ENCODE measurements at places on chromosomes 16 and 17. TPM values are rescaled to one million over a fixed set of nuclear protein-coding genes. Genes with fewer than 3 reads are reported as not detected.

GRCh38 chr17:38872027-38872511 is 2.2 kb downstream of the LASP1 start:
- no peak for DNase-seq

Gene IGFBP4
- total RNA-seq = 228 TPM

Gene MYO15B
- 43.7 TPM for total RNA-seq

GRCh38 chr16:13995194-13995593 is 75.2 kb downstream of the ERCC4 start:
- DNase-seq = no peak

DNA sequence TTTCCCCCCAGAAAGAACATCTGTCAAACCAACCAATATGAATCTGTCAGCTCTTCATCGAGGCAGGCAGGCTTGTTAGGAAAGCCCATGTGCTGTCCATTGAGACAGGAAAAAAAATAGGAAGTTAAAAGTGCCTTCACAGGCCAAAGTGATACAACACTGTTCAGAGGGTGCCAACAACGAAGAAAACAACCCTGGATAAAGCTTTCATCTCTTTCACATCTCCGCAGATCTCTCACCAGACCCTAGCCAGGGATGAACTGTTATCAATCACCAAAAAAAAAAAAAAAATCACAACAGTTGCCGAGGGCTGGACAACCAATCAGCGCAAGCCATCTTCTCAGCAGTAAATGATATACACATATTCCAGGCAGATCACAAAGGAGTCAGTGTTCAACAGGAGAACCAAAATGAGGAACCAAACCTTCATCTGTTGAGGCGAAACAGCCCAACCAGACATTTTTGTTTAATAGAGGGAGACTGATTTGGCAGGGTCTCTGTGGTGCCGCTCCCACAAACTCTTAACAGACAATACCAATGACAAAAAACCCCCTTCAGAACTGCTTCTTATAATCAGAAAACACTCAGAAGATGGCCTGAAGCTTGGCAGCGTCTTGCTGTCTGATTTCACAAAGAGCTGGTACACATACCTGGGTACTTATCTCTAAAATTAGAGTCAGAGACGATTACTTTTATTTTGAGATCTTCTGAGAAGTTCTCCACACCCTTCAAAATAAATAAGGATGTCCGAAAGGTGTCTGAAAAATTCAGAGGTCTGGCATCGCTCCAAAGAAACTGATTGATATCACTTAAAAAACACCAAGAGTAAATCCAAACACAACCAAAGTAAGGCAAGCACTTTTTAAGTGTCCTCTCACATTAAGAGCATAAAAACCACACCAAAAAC is 1.8 kb downstream of the MAP3K14 start:
- DNase-seq = no peak

GRCh38 chr16:1332618-1333148 is 762 bp upstream of the BAIAP3 start:
- no peak for DNase-seq

GRCh38 chr16:4945560-4946502 is 8.9 kb upstream of the PPL start:
- no peak for DNase-seq

- DNase-seq = no peak
Observed at GRCh38 chr17:33183487-33184026, 109.5 kb downstream of the ASIC2 start.

DNA sequence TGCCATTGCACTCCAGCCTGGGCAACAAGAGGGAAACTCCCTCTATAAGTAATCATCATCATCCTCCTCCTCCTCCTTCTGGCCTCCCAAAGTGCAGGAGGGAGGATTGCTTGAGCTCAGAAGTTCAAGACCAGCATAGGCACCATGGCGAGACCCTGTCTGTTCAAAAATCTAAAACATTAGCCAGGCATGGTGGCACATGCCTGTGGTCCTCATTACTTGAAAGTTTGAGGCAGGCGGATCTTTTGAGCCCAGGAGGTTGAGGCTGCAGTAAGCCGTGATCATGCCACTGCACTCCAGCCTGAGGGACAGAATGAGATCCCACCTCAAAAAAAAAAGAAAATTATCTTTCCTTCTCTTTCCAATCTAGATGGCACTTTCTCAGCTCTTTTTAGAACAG is 27.8 kb downstream of the PKD1L3 start:
- no peak for DNase-seq

DNA sequence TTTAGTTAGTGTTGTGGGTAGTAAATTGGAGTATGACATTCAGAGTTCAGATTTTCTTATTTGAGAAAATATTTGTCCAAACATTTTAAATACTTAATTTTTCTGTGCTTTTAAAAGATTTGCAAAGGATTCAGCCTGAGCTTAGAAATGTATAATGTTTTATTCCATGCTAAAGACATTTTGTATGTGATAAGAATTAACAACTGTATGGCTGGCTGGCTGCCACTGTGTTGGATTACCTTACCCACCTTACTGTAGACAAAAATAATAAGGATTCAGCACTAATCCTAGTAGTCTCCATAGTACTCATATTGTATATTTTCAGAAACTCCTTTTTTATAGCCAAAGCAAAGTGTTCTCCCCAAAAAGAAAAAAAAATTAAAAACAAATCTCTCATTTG is 74.8 kb downstream of the TANC2 start:
- no peak for DNase-seq

DNA sequence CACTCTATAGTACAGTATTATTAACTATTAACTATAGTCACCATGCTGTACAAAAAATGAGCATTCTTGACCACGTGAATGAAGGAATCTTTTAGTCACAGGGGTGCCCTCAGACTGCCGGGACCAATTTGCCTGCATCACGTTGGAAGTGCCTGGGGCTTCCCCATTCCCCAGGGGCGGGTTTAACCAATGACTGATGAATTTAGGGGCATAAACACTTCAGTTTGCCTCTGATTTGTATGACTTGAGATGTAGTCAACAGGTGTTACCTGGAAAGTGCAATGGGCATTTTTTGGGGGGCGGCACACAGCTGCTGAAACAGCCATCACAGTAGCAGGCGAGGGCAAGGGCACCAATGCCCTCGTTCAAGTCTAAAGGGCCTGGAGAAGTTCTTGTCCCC is 8.7 kb upstream of the PYY start:
- DNase-seq = no peak

- no peak for DNase-seq
Observed at GRCh38 chr17:705863-706262, 8.8 kb downstream of the VPS53 start.

GRCh38 chr17:67044016-67044772 is at the start of gene CACNG1:
Gene CACNG1, plus strand, starts transcription at chr17:67044554. Its CDS starts 107 bp downstream, at chr17:67044661.
- DNase-seq = no peak

GRCh38 chr17:70521821-70522256 is 352.5 kb downstream of the KCNJ2 start:
- peak; percentile 70 for DNase-seq

Gene HSD17B1
- total RNA-seq = 1.4 TPM

- DNase-seq = no peak
Observed at GRCh38 chr17:61468263-61468907, 16.2 kb downstream of the TBX4 start.

- DNase-seq = no peak
Observed at GRCh38 chr17:66169839-66170238, 22.1 kb downstream of the CEP112 start.

Gene KCTD19
- not detected for total RNA-seq

GRCh38 chr16:89574681-89575246 is 794 bp upstream of the CPNE7 start:
- DNase-seq = no peak

Gene SLC6A4
- 0.22 TPM for total RNA-seq

Gene SLC12A3
- not detected for total RNA-seq

DNA sequence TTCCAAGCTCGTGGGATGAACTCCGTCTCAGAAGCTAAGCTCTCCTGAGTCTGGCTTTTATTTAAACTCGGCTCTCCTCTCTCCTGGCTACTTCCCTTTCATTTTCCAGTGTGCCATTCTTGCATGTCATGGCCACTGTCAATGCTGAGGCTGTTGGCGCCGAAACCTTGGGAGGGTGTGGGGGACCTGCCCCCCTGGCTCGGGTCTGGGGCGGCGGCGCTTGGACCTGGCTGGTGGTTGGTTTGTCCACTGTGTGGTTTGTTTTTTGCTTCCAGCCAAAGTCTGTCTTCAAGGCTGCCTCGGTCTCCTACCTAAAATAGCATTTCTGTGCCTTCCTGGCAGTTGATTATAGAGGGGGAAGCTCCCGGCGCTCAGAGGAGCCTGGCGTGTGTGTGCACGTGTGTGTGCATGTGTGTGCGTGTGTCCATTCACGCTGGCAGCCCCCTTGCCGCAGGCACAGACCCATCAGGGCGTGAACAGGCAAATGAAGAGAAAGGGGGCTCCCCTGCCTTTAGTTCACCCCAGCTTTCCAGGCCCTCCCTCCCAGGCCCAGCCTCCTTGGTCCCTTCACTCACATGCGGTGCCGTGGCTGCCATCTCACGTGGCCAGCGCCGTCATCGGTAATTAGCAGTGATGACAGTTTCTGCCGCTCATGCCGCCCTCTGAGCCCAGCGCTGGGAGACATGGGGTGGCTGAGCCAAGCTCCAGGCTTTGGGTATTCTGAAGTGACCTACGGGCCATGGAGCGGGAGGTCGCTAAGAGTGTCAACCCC is 179.9 kb downstream of the SEC14L1 start:
- DNase-seq = no peak

Gene EPX
- not detected for total RNA-seq

DNA sequence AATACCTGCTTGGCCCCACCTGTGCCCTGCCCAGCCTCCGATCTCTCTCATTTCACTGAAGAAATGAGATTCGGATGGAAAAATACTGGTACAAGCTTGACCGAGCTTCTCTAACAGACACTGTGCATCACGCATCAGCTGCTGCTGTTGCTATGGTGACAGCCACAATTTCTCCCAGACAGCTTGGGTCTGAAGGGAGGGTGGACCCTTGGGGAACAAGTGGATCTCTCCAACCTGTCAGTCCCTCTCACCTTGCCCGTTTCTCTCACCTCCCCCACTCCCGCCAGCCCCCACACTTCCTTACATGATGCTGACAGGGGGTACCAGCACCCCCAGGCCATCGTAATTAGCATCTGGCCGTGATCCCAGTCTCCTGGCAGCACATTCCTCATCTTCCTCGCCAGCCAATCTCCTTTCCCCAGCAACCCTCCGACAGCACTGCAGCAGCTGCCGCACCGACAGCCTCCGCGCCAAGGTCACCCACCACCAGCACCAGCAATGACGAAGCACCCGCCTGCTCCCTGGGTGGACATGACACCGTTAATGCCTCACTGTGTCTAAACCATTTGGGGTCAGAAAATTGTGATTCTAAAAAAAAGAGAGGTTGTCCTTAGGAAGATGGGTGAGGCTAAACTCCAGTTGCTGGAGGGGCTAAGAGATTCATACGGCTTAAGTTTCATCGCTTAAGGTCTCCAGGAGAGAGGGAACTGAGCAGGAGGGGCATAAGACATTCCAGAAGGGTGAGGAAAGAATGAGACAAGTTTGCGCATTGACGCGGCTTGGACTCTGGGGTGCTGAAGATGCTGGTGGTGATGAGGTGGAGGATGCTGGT is 58.6 kb upstream of the TNRC6A start:
- DNase-seq = peak; percentile 73

GRCh38 chr17:41171886-41172285 is 3.9 kb upstream of the KRTAP4-3 start:
- DNase-seq = no peak

Gene SLC16A6
- total RNA-seq = 0.16 TPM

- no peak for DNase-seq
Observed at GRCh38 chr17:73261952-73262675, 434 bp upstream of the CPSF4L start.
